Stimulated activated CD4-positive, alpha-beta T cell treated with anti-CD3 and anti-CD28 coated beads, Interleukin-15, amount 100 ng/mL, for 1 hour (primary cell): ENCODE measurements at places on chromosomes 2 and 18.

DNA sequence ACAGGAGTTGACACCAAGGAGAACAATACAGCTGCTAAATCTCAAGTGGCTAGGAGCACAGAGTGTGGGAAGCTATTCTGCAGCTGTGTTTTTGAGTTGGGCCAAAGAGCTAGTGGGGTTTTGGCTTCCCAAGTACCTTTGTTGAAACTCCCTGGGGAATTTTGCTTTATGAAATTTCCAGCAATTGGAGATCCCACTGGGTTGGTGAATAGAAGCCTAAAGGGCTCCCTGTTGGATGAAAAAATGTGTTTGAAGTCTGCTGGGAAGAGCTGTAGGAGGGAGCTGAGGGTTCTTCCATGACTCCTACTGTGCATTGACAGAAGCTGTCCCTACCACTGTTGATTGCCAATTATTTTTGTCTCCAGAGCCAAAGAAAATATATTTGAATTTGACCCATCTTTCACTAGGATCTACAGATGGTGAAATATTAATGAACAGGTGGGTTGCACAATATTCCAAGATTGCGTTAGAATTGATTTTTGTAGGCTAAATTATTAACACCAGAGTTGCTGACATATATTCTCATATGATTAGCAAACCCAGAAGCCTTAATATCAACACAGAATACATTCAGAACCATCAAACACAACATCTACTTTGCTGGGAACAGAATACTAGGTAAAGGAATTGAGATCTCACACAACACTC is 95.4 kb upstream of the CYP1B1 start:
- DNase-seq = no peak

GRCh38 chr2:76501641-76502040 is 790.9 kb upstream of the GCFC2 start:
- no peak for DNase-seq

DNA sequence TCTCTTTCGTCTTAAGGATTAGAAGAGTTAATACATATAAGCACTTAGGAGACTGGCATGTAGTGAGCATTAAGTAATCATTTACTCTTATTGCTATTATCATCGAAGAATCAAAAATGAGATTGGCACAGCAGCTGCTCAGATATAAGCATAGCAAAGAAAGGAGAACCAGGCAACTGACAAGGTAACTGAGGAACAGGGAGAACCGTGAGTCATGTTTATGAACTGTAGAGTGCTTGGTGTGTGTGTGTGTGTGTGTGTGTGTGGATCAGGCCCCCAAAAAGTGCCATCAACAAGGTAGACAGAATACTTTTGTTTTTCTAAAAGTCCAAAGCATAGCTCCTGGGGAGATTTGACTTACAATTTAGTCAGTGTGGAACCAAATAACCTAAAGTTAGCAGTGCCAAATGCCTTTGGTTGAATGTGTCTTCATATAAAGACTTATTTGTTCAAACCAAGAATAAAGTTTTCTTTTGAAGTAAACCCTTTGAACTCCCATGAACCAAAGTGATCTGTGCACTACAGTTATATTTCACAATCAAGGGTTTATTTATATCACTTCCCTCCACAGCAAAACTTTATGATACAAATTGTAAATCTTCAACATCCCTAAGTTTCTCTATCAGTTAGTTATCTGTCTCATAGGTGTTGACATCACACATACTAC is 660.6 kb downstream of the NYAP2 start:
- no peak for DNase-seq

- no peak for DNase-seq
Measured at GRCh38 chr2:147082850-147083522, 761.8 kb upstream of the ACVR2A start.

- DNase-seq = no peak
Measured at GRCh38 chr2:10211844-10212422, 89.4 kb downstream of the RRM2 start.

- DNase-seq = no peak
Measured at GRCh38 chr2:15047184-15047583, 414.7 kb downstream of the LRATD1 start.

GRCh38 chr2:192247456-192247855 is 52.7 kb upstream of the TMEFF2 start:
- DNase-seq = no peak

- DNase-seq = no peak
Measured at GRCh38 chr2:16629044-16629443, 36.6 kb downstream of the CYRIA start.

DNA sequence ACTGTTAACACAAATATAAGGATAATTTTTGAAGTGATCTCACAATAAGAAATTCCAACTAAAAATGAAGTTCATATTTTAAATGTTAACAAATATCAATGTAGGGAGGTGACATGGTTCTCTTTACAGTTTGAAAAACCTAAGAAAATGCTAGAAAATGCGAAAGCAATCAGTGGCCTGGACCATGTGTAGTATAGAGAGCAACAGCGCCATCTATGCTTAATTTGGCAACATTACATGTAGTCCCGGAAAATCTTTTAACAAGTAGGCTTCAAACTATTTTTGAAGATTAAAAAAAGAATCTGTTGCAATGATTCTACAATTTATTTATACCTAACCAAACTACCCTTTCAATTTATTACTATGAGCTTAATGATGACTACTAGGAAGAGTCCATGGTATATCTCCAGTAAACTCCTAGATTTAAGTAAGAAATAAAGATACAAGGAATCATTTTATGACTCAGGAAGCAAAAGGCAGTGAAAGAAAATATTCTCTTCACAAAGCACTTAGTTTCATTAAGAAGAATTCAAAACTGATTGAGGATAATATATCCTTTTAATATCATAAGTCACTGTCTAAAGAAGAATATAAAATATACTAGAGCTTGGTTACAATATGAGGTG is 33.3 kb downstream of the NDUFA10 start:
- DNase-seq = no peak

DNA sequence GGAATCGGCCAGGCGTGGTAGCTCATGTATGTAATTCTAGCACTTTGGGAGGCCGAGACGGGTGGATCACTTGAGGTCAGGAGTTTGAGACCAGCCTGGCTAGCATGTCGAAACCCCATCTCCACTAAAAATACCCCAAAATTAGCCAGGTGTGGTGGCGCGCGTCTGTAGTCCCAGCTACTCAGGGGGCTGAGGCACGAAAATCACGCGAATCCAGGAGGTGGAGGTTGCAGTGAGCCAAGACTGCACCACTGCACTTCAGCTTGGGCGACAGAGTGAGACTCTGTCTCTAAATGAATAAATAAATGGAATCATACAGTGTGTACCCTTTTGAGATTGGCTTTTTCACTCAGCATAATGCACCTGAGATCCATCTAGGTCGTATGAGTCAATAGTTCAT is 19.4 kb upstream of the TTC39C start:
- DNase-seq = no peak
